ENCODE measurements at places on chromosomes 4 and X.

GRCh38 chrX:20838477-20838876 is 535.7 kb upstream of the CNKSR2 start:
- DNase-seq, result no peak

DNA sequence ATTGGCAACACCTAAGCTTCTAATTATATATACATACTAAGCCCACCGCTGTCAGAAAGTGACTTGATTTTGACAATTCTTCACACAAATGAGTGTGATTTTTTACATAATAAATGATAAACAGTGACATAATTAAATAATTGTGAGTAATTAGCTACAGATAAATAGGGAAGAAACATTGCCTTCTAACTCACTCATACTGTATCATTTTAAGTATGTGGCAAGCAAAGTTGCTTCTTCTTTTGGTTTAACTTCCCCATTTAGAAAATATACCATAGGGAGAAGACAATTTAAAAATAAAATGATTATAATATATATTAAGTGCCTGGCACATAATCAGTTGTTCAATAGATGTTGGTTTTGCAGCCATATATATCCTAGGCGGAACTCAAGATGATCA is 644.2 kb downstream of the FSTL5 start:
- no peak for DNase-seq

DNA sequence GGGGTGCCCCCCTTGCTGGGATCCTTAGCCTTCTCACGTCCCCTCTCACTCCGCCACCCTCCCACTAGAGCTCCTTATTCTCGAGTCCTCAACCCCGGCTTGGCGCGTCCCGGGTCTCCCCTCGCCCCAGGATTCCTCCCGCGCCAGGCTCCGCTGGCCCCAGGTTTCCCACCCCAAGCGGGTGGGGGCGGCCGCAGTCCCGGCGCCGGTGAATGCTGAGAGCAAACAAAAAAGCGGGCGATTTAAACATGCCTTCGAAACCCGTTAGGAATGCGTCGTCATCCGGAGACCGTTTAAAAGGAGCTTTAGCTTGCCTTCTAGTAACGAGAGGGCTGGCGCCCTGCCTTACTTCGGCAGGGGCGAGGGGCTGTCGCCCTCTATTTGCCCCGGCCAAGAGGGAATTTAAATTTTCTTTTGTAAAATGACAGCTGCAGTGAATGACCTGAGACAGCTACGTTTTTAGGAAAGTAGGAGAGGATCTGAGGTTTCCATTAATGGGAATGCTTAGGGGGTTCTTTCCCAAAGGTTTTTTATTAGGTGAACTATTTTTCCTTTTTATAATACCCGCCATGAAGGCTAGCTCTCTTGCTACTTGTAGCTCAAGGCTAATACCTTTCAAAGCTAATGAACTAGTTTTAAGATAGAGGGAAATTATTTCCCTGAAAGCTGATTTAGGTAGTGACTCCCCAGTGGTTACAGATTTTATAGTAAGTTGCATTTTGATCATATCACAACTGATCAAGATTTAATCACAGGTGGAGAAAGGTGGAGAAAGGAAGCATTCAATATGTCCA is 3.1 kb downstream of the JADE1 start:
- DNase-seq, result peak; percentile 54

- DNase-seq, result no peak
These were observed 161.4 kb upstream of the HS3ST1 start for GRCh38 chr4:11590132-11590531.

- DNase-seq, result no peak
These were observed 61.5 kb downstream of the RFC1 start for GRCh38 chr4:39304651-39305050.

DNA sequence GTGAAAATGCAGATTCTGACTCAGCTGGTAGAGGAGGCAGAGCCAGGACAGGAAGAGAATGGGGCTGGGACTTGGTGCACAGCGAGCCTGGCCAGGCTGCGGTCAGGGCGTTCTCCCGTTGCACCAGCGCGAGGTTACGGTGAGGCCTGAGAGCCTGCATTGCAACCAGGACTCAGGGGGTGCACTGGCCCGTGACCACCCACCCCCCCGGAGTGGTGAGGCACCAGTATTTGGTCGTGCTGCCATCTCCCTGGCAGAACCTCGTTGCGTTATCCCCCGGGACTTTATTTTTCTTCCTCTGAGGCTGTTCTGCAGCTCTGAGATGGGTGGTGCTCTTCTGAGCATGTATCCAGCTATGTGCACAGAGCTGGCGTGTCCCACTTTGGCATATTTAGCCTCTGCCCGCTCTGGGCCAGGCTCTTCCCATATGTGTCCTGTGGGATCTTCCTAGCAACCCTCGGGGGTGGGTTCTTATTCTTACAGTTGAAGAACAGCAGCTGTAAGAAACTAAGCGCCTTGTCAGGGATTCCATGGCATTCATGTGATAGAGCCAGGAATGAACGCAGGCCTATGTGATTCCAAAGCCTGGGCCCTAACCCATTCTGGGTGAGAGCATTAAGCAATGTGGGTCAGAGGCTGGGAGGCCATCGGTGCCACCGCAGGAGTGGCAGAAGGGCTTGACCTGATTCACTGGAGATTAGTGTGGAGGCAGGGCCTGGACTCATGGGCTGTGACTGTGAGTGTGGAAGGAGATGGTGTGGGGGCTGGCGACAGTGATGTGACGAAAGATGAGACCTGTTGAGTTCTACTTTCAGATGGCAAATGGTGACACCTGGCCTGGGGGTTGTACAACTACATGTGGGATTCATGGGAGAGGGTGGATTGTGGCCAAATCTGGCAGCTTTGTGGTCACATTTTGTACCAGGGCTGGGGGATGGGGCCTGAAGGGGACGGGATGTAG is 3.1 kb downstream of the TADA2B start:
- no peak for DNase-seq

- DNase-seq, result no peak
These were observed 37.8 kb downstream of the OCRL start for GRCh38 chrX:129577877-129578276.

DNA sequence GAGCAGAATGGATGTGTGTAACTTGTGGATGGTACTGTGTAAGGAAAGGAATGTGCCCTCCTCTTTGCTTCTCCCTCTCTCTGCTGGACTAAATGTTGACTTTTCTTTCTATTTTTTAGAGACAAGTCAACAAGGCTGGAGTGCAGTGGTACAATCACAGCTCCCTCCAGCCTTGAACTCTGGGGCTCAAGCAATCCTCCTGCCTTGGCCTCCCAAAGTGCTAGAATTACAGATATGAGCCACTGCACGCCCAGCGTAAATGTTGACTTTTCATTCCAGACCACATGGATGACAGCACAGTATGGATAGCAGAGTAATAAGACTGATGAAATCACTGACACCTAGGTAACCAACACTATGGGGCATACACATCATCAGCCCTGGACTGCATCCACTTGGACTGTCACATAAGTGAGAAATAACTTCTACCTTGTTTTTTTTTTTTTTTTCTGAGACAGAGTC is 5.1 kb upstream of the RPS3A start:
- no peak for DNase-seq

DNA sequence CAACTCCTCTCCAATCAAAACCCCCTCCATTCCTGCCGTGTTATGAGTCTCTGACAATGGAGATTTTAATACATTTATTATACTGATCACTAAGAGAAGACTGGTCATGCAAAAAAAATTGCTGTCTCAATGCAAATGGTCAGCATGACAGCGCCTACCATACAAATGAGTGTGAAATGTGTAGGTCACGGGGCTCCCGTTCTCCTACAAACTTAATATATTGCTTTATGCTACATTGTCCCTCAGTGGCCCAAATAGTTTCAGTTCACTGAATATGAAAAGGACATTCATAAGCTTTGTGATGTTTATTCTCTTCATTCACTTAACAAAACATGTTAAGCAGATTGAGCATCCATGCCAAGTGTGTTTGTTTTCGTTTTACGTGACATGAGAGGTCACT is 116.1 kb downstream of the SPANXN3 start:
- DNase-seq, result no peak

DNA sequence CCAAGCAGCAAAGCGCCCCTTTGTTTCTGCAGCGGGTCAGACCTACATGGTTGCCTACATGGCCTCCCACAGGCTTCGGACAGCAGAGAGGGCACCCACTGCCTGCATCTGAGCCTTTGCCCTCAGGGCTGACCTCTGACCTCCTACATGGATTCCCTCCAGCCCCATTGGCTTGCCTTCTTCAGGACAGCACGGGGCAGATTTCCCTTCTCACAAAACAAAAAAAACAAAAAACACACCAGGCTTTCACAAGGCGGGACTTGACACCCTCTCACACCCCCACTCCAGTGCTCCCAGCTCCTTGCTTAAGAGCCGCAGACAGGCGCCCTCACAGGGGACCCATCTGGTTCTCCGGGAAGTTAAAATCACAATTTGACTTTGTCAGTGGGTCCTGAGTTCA is 32.9 kb downstream of the ZFYVE28 start:
- no peak for DNase-seq

DNA sequence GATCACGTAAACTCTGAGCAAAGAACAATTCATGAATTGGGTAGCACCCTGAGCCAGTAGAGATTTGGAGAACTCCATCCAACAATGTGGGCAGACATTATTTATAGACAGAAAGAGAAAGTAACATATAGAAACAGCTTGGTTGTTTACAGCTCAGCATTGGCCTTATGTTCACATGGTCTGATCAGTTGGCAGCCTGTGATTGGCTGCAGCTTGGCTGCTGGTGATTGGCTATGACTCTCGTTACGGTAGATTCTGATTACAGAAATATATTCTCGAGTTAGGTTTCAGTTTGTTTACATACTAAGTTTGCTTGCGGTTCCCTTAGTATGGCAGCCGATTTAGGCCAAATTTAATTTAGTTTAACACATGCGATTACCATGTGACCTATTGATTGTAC is 663.4 kb downstream of the RAPGEF2 start:
- no peak for DNase-seq

GRCh38 chrX:8126092-8126491 is 45.0 kb downstream of the VCX2 start:
- no peak for DNase-seq

- peak; percentile 60 for DNase-seq
These were observed 70.2 kb downstream of the GC start for GRCh38 chr4:71713611-71714203.

DNA sequence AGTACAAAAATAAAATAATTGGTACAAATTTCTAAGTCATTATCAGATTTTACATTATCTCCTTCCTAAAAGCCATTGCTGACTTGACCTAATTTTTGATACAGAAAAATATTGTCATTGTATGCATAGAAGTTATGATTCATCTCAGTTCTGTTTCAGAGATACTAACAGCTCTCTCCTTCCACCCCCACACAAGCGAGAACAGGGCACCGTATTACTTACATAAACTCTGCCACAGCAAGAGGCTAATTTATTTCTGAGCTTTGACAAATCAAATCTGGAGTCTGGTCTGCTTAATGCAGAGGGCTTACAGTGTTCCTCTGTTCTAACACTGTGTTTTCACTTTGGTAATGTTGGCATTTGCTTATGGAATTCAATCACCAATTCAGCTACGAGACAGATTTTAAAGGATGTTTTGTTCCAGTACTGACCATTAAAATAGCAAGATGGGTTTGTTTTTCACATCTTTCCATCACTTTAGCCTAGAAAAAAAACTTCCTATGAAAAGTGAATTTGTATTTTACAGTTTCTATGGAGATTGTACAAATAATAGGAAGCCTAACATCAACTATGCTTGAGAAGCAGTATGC is 181.8 kb downstream of the USP46 start:
- no peak for DNase-seq

- no peak for DNase-seq
These were observed 2024.1 kb upstream of the TENM3 start for GRCh38 chr4:180219080-180219479.

- DNase-seq, result no peak
These were observed 18.4 kb upstream of the NSUN7 start for GRCh38 chr4:40731361-40731760.

DNA sequence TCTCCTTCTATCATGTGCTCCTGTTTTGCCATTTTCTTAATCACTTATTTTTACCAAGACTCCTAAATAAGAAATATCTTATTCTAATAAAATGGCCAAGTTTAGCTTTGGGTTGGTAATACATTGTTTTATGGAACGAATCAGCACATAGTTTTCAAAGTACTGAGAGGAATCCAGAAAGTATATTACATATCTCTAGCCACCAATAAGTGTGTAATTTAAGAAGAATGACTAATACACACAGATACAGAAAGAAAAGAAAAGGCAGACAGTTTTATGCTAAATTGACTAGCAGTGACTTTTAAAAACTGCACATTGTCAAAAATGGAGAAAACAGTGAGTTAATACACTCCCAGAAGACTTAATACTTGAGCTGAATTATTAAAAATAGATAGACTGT is 167.0 kb upstream of the IL15 start:
- DNase-seq, result no peak

DNA sequence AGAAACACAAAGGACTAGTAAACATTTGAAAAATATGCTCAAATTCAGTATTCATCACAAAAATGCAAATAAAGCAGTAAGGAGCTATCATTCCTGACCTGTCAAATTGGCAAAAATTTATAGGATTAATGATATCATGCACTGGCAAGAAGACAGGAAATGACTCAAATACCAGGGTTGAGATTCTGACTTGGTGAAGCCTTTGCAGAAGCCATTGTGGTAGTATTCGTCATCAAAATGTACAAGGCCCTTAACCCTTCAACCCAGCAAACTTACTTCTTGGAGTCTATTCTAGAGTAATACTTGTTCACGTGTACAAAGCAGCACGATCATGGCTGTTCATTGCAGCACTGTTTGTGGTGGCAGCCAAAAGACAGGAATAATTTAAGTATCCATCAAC is 132.4 kb downstream of the ENOX2 start:
- DNase-seq, result no peak

GRCh38 chrX:2446815-2447214 is 54.0 kb downstream of the DHRSX start:
- no peak for DNase-seq

- DNase-seq, result no peak
These were observed 406.0 kb downstream of the INPP4B start for GRCh38 chr4:142440093-142440492.

GRCh38 chr4:138643827-138644226 is 371.8 kb upstream of the NOCT start:
- DNase-seq, result no peak

DNA sequence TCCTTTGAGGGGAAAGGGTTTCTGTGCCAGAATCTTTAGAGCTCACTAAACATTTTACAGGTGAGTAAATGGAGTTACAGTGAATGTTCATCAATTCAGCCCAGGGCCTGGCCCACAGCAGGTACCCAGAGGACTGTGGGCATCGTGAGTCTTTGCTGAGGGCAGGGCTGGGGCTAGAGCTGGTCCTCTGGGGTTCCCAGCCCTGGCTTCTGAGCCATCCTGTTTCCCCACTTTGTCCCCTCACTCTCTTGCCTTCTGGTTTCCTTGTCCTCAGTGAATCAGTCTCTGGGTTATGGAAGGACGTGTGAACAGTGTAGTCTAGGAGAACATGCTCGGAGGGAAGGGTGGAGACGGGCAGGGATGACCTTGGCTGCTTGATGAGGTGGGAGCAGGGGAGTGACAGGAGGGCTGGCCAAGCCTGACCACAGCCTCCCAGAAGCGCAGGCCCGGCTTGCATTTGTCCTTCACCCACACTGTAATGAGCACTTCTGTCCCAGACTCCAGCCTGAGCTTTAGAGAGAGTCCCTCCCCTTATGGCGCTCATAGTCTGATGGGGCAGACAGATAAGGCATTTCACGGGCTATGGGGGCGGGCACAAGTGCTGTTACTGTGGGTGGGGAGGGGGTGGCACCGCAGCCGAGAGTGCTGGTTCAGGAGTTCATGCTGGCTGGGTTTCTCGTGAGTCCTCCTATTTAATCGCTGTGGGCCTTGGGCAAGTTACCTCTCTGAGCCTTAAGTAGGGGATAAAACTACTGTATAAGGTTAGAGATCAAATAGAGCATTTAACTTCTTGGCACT is 17.3 kb downstream of the TBC1D14 start:
- DNase-seq, result no peak

Data from spinal cord (tissue), 10 donors.